ENCODE measurements at places on chromosomes 5 and 9.
A peak's percentile ranks its signal among the peaks of the same experiment; 100 is the strongest.

DNA sequence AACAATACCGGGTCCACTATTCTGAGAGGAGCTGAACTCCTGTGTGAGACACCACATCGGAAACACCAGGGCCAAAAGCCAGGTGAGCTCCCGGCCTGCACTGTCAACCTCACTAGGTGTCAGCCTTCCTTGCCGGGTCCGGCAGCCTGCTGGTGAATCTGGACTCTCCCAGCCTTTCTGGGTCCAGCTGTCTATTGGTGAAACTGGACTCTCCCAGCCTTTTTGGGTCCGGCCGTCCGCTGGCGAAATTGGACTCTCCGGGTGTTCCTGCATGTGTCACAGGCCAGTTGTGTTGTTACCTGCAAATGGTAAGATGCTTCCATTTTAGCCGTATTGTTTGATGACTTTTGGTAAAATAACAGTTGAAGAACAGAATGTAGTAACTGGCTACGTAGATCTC is 801.5 kb downstream of the CDH9 start:
- DNase-seq = no peak

GRCh38 chr5:14557791-14558415 is 23.7 kb upstream of the OTULINL start:
- DNase-seq = no peak

- no peak for DNase-seq
Measured at GRCh38 chr9:96021551-96022444, 146.3 kb downstream of the ERCC6L2 start.

DNA sequence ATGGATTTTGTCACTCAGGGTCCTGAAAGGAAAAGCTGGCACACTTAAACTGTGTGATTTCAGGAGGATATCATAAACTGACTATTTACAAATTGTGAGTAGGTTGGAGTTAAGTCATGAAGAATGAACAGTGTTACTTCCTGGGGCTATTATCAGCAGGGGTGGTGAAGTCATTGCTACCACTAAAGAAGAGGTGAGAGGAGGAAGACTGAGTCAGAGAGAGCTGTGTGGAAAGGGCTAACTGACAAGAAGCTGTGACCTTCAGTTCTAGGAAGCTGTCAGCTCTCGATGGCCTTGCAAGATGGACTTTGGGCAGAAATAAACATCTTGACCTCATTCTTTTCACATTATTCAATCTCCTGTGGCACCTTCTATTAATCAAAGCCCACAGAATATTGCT is 72.3 kb upstream of the STARD4 start:
- DNase-seq = peak; percentile 88

GRCh38 chr9:72665421-72665820 is 144.0 kb downstream of the TMC1 start:
- DNase-seq = no peak

DNA sequence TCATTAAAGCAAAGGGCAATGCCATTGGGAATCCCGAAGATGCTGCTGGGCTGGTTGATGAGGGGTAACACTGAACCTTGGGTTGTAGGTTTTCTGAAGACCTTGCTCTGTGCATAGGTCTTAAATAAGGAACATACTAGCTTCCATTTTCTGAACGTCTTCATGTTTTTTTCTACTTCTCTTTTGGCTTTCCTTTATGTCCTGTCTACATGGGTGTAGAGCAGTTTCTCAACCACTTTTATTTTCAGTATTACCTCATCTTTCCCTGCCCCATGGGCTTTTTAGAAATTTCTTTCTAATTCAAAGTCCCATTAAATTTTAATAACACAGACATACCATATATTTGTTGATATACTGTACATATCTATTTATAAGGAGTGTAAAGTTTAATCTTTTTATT is at the start of gene IFNA14:
Gene IFNA14 (minus strand): TSS at position 95 of the 400 bp plus-strand sequence. CDS start 70 bp downstream, at position 25.
- DNase-seq = no peak

DNA sequence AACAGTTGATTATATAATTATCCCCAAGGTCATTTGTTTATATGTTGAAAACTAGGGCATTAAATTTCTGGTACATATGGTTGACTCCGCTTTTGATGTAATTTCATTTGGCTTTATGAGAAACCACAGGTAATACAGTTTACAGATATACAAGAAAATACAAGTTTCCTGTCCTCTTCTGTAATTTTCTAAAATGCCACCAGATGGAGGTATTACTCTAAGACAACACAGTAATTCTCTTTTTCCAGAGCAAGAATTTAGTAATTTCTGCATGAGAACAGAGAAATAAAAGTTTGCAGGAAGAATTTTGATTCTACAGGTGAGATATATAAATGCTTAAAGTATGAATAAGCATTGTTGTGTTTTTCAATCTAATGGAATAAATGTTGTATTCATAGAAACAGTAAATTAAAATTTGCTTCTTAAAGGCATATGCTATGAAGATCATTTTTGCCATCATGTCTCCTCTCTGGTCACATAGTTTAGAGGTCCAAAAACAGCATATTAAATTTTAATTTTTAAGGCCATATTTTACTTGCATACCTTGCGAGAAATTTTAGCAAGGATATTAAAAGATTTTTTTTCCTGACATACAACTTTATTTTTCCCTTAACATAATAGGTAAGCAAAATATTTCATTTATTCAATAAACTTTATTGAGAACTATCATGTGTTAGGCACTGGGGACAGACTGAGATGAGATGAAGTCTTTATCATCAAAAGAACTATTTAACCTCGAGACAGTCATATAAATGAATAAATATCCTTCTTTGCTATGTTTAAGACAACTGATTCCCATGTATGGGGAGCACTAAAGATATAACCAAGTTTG is 22.7 kb downstream of the CHD1 start:
- peak; percentile 7 for DNase-seq

DNA sequence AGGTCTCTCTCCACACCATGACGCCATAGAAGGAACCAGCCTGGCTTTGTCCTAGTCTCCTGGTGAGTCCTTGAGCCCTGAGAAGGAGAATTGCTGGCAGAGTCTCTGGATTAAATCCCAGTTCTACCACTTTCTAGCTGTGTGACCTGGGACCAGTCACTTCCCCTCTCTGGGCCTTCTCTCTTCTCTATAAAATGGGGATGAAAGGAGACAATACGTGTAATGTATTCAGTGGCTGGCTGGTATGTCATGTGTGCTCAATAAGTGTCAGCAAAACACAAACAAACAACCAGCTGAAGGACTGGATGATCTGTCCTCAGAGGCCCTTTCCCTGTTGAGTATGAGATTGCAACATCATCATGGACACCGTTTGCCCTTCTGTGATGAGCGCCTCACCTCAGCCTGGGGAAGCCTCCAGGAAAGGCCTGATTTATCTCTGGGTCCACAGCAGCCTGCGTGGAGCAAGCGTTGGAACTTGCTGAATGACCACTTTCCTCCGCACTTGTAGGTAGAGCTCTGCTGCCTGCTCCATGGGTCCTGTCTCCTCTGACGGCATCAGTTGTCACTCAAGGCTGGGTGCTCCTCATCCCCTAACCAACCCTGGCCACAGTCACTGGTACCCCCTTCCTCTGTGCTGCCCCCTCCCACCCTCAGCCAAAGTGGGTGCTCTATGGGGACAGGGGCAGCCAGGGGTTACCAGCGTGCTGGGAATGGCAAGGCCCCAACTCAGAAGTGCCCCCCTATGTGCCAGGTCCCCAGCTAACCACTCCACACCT is 3.6 kb upstream of the NR5A1 start:
- DNase-seq = no peak

DNA sequence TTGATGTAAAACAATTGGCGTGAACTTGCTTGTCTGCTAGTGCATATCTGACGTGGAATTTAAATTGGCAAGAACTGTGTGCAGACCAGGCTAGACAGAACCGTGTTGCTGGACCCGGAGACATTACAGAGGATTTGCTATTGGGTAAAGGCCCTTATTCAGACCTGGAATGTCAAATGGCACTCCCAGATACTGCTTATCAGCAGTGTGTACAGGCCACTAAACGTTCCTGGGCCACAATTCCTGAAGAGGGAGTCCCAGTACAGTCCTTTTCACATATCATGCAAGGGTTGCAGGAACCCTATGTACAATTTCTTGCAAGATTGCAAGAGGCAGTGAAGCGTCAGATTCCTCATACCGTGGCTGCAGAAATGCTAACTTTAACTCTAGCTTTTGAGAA is 13.5 kb upstream of the MCCC2 start:
- DNase-seq = no peak
